Thymus (tissue), 14 donors: ENCODE measurements at places on chromosomes 13 and 19. TPM values are rescaled to one million over a fixed set of nuclear protein-coding genes. Genes with fewer than 3 reads are reported as not detected.

OSCAR gene
- 0.61 TPM for total RNA-seq

MAP3K10 gene
- total RNA-seq, result 4.8 TPM

SERPINE3 gene
- total RNA-seq, result 0.05 TPM

WASF3 gene
- 0.42 TPM for total RNA-seq

SPRED3 gene
- total RNA-seq, result under 0.01 TPM

CRB3 gene
- 1.1 TPM for total RNA-seq

ZNF85 gene
- total RNA-seq, result 15.8 TPM

CAMSAP3 gene
- 1.3 TPM for total RNA-seq

PODNL1 gene
- total RNA-seq, result 0.09 TPM

NLRP4 gene
- total RNA-seq, result under 0.01 TPM

VSTM1 gene
- 1.1 TPM for total RNA-seq

DNA sequence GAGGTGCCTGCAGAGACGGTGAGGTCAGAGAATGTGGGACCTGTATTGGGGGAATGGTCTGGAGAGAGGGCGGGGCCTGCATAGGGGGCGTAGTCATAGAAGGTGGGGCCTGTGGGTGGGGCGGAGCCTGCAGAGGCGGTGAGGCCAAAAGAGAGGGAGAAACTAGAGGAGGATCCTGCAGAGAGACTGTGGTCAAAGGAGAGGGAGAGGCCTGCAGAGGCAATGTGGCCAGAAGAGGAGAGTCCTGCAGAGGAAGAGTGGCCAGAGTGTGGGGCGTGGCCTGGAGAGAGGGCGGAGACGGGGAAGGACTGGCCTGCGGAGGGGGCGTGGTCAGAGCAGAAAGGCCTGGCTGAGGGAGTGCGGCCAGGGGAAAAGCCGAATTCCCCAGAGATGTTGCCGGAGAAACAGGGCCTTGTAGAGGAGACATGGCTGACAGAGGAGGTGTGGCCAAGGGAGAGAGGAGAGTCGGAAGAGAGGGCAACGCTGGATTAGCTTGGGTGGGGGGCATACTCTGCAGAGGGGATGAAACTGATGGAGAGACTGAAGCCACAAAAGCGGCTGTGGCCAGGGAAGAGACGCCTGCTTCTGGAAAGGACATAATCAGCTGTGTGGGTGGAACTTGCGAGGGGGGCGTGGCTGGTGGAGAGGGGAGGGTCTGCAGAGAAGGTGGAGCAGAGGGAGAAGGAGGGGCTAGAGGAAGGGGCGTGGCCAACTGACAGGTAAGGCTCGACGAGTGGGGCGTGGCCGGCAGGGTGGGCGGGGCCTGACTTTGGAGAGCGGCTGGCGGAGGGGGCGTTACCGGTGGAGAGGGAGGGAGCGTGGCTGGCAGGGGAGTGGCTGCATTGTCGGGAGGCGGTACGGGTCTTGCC, 2.5 kb downstream of the PRR36 start:
- H3K4me3 ChIP-seq, result no peak overlapping the region
- peaks cover 88% of the 10 kb centered on the region for H3K27me3 ChIP-seq
- H3K27ac ChIP-seq, result no peak overlapping the region

GRCh38 chr13:43489233-43489632, 297.5 kb downstream of the ENOX1 start:
- no peak for DNase-seq
- H3K4me3 ChIP-seq, result no peak overlapping the region
- no peak overlapping the region for H3K27ac ChIP-seq
- H3K4me1 ChIP-seq, result no peaks in the 10 kb centered on the region
- H3K36me3 ChIP-seq, result no peaks in the 10 kb centered on the region
- no peaks in the 10 kb centered on the region for H3K27me3 ChIP-seq

GRCh38 chr13:109111141-109111540, 481.7 kb downstream of the MYO16 start:
- H3K4me3 ChIP-seq, result no peak overlapping the region
- DNase-seq, result no peak
- H3K36me3 ChIP-seq, result no peaks in the 10 kb centered on the region
- no peaks in the 10 kb centered on the region for H3K27me3 ChIP-seq

GRCh38 chr19:7637374-7638256, 705 bp downstream of the STXBP2 start:
- peaks cover 34% of the 10 kb centered on the region for H3K36me3 ChIP-seq
- DNase-seq, result no peak
- peak overlapping the region; percentile 96 for H3K4me3 ChIP-seq

GRCh38 chr13:51818276-51818675, 14.3 kb upstream of the DHRS12 start:
- no peaks in the 10 kb centered on the region for H3K27me3 ChIP-seq
- peaks cover 56% of the 10 kb centered on the region for H3K4me1 ChIP-seq
- no peak overlapping the region for H3K27ac ChIP-seq

DNA sequence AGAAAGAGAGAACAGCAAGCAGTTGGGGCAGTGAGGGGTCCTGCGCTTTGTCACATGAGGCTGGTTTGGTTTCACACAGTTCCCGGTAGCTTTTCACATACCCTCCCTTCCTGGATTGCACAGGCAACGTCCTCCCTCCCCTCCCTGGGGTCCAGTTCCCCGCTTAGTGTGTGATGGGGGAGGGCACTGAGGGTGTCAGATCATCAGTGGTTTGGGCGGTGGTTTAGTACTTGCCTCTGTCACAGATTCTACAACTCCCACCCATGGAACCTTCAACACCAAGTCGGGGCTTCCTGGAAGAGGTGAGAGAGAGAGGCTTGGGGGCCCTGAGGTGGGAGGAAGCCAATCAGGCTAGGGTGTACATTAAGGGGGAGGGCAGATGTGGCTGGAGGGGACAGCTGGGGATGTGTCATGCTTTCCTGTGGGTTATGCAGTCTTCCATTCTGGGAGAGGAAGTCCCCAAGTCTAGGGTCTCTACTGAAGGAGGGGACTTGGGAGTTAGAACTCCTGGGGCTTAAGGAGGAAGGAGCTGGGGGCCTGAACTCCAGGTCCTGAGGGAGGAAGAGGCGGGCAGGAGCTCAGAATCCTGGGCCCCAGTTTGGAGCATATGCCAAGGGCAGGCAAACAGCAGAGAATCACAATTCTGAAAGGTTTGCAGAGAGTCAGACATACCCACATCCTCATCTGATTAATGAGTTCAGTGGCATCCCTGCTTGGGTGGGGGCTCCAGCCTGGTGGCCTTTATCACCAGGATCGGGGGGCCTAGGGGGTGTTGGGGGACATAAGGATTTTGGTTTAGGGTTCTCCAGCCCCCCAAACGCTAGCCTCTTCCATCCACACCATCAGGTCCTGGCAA, at the start of gene NKG7:
Gene NKG7 (minus strand): TSS at position 6 of the 856 bp plus-strand sequence. CDS start 119 bp downstream, outside the sequence.
- peak within 1 kb of the TSS; percentile 4 for H3K4me3 ChIP-seq
- peaks cover 61% of the 10 kb centered on the region for H3K4me1 ChIP-seq
- H3K36me3 ChIP-seq, result no peaks in the 10 kb centered on the region
- no peaks in the 10 kb centered on the region for H3K27me3 ChIP-seq
- H3K27ac ChIP-seq, result peak within 1 kb of the TSS; percentile 40

- no peak for DNase-seq
- H3K4me1 ChIP-seq, result peaks cover 7% of the 10 kb centered on the region
- no peak overlapping the region for H3K4me3 ChIP-seq
- no peaks in the 10 kb centered on the region for H3K36me3 ChIP-seq
Observed at GRCh38 chr19:41577144-41577830, 1.3 kb downstream of the CEACAM21 start.

DNA sequence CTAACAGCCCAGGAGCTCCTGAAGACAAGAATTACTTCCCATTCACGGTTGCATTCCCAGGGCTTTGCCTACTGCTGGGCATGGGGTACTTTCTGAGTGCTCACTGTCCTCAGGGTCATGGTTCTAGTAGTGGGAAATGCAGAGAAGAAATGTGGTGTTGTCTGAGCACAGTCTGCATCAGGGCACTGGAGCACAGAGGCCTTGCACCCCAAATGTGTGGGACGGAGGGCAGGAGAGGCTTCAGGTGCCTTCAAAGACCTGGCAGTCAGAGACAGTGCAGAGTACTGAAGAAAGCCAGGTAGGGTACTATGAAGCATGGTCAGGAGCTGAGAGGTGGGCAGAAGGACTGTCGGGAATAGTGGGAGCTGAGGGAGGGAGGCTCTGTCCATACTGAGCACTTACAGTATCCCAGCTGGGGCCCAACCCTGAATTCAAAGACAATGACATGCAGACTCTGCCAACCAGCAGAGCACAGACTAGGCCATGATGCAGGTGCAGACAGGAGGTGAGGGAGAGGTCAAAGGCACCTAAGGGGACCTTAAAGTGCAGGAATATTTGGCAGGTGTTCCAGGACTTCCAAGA, 144.4 kb downstream of the USP12 start:
- H3K4me3 ChIP-seq, result no peak overlapping the region
- no peaks in the 10 kb centered on the region for H3K36me3 ChIP-seq

GRCh38 chr19:48873476-48874302, 1.5 kb downstream of the PPP1R15A start:
- H3K27me3 ChIP-seq, result peaks cover 2% of the 10 kb centered on the region
- no peak for DNase-seq
- peaks cover 20% of the 10 kb centered on the region for H3K4me1 ChIP-seq
- peaks cover 22% of the 10 kb centered on the region for H3K36me3 ChIP-seq
- H3K27ac ChIP-seq, result peak overlapping the region; percentile 99

DNA sequence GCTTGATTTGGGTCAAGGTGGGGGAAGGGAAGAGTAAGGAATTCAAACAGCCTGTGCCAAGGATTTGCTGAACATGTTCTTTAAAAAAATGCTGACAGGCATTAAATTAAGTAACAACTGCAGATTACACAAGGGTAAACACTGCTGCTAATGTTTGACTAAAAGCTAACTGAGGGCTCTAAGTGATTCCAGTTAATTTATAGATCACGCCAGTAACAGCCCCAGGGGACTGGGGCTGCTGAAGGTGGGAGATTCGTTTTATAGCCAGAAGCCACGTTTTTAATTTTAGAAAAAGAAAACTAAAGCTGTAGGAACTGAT, 321.7 kb downstream of the DLEU7 start:
- no peaks in the 10 kb centered on the region for H3K36me3 ChIP-seq
- no peaks in the 10 kb centered on the region for H3K27me3 ChIP-seq
- no peak for DNase-seq

DNA sequence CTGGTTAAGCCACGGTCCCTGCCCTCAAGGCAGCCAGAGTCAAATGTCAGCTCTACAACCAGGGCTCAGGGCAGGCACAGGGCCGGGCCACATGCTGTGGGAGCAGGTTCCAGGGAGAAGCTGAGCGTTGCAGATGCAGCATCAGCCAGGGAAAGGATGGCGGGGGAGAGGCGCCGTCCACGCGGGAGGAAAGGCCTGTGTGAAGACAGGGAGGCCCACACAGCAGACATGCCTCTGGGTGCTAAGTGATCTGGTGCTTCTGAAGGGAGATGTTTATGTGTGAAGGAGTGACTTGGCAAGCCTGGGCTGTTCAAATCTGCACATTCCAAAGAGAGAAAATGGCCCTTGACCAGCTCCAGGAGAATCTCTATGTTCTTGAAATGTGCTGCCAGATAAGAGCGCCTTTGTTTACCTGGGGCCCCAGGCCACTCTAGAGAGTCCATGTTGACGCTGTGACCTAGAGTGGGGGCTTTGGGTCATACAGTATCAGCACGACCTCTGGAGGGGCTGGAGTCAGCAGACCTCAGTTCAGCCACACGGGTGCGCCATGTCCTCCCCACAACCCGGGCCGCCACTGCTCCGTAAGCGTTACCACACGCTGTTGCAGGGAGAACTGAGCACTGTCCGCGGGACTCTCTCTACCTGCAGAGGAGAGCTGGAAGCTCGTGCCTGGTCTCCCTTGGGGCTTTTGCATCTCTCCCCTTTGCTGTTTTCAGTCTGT, 15.9 kb upstream of the ATF5 start:
- H3K27me3 ChIP-seq, result no peaks in the 10 kb centered on the region
- no peak for DNase-seq
- H3K4me3 ChIP-seq, result no peak overlapping the region
- no peak overlapping the region for H3K27ac ChIP-seq
- H3K36me3 ChIP-seq, result peaks cover 81% of the 10 kb centered on the region
- H3K4me1 ChIP-seq, result no peaks in the 10 kb centered on the region

DNA sequence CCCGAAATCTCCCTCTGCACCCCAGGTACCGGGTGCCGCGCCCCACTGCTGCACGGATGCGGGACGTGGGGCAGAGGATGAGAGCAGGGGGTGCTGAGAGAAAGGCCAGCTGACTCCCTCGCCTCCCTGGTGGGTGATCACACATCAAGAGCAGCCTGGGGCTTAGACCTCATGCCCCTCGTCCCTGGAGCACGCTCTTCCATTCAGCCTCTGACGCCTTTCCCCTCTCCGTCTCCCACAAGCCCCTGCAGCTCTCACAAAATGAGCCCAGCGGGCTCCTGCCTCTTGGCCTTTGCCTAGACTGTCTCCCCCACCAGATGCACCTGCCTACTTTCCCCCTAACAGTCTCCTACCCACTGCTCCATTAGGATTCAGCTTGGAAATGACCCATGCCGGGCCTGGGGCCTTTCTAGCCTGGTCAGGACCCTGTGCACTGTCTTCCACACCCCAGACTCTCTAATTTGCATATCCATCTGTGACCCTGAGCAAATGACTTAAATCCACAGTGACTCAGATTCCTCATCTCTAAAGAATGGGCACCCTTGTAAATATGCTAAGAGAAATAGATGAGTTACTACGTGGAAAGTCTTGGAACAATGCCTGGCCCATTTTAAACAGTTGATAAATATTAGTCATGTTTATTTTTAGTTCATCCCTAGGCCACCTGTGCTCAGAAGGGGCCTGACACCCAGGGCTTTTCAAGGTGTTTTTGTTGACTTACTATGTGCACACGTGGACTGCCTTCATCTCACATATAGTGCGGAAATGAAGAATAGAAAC, 582 bp upstream of the PTPRH start:
- DNase-seq, result no peak
- no peak overlapping the region for H3K27ac ChIP-seq
- no peak overlapping the region for H3K4me3 ChIP-seq
- no peaks in the 10 kb centered on the region for H3K4me1 ChIP-seq
- no peaks in the 10 kb centered on the region for H3K36me3 ChIP-seq
- H3K27me3 ChIP-seq, result no peaks in the 10 kb centered on the region

GRCh38 chr13:37364007-37364406, 234.6 kb downstream of the POSTN start:
- DNase-seq, result no peak
- H3K4me1 ChIP-seq, result no peaks in the 10 kb centered on the region

DNA sequence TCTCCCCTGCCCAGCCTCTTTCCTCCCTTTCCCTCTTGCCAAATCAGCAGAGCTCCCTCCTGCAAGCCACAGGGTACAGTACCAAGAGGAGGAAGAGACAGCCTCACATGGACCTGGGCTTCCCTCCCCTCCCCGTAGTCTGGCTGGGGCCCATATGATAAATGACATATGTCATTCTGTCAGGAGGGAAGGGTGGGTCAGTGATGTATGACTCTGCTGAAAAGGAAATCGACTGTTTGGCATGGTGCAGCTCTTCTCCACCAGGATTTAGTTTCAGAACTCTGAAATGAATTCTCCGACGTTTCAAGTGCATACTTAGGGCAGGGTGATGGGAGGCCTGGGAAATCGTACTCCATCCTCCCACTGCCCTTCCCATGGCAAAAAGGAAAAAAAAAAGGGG, 9.8 kb downstream of the TSHZ3 start:
- DNase-seq, result no peak
- no peaks in the 10 kb centered on the region for H3K36me3 ChIP-seq
- no peak overlapping the region for H3K4me3 ChIP-seq

- H3K27ac ChIP-seq, result no peak overlapping the region
- no peaks in the 10 kb centered on the region for H3K36me3 ChIP-seq
- H3K4me1 ChIP-seq, result no peaks in the 10 kb centered on the region
- DNase-seq, result no peak
- H3K4me3 ChIP-seq, result no peak overlapping the region
Observed at GRCh38 chr19:50319156-50319555, 10.0 kb downstream of the KCNC3 start.
